ENCODE measurements at places on chromosomes 1 and 21.

GRCh38 chr21:42680058-42680330 lies 26.6 kb downstream of the PDE9A start:
- no peak for DNase-seq

GRCh38 chr1:32693455-32694174 lies 9.0 kb downstream of the SYNC start:
- no peak for DNase-seq

DNA sequence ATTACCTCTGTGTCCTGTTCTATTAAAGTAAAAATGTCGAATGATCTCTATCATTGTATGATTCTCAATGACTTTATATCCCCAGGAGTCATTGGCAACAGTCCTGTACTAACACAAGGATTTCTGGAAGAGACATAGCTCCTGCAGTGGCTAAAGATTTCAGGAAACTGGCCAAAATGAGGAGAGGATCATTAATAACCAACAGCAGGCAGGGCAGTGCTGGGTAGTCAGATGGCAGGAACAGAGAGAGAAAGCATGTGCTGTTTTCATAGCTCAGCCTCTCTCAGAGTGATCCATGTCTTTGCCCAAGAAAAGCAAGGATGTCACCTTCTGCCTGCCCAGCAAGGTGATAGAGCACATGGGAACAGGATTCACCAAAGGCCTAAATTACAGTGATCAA lies 604.7 kb upstream of the PLXNA2 start:
- DNase-seq, result no peak

DNA sequence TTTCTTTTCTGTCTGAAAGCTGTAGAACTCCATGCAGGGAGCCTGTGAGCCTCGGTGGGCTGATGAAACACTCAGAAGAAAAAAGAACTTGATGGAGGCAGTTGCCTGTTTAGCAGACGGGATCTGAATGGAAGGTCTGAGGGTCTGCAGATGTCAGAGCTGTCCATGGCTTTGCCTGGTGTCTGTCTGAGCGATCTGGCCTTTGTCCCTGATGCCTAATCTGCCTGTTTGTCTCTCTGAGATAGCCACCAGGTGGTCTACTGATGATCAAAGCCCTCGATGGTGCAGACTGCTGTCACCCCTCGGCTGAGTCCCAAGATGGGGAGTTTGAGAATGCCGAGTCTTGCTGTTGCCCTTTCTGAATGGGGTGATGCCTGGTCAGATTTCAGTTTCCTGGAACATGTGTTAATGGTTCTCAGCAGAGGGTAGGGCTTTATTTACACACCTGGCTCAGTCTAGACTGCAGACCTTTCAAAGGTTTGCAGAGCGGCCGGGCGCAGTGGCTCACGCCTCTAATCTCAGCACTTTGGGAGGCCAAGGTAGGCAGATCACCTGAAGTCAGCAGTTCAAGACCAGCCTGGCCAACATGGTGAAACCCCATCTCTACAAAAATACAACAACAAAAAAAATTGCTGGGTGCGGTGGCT lies 90.4 kb downstream of the KIF26B start:
- no peak for DNase-seq

DNA sequence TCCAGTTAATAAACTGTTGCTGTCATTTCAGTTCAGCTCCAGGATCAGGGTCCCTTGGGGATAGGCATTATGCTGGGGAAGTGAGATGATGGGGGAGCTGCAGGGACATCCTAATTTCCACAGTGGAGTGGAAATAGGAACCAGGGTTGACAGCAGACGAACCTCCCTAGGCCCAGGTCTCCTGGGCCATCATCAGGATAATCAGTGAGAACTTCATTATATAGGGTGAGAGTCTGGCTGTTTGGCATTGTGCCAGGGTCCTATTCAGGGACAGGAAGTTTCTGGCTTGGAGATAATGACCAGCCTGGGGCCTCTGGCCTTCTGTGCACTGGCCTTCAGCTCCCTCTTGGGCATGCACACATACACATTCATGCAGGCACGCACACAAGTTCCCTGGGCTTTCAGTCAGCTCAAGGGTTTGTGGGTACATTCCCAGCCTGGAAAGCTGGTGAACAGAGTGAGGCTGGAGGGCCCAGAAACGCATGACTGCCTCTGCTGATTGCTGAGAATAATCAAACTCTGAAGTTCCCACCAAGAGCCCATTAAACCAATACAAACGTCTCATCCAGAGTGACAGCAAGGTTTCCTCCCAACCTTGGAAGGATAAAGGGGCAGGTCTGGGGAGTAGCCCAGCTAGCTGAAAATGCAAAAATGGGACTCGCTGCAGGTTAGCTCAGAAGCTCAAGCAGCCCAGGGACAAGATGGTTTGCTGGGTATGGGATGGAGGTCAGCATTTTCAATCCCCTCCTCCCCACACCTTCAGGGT lies 13.9 kb upstream of the LRIG2 start:
- DNase-seq, result peak; percentile 38
